ENCODE measurements at places on chromosomes 7 and 10.

DNA sequence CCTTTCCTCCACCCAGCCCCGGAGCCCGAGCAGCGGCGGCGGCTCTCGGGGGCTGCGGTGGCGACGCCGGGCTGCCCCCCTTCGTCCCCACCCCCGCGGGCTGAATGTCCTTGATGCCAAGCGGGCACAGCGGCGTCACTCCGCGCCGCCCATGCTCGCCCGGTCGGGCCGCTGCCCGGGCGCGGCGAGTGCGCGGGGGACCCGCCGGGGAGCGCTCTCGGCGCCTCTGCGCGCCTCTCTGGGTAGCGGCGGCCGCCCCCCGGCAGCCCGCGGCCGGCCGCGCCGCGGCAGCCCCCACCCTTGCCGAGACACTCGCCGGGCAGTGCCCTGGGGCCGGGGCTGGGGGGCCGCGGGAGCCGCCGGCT, 433 bp upstream of the PLXNA4 start:
- DNase-seq = no peak

DNA sequence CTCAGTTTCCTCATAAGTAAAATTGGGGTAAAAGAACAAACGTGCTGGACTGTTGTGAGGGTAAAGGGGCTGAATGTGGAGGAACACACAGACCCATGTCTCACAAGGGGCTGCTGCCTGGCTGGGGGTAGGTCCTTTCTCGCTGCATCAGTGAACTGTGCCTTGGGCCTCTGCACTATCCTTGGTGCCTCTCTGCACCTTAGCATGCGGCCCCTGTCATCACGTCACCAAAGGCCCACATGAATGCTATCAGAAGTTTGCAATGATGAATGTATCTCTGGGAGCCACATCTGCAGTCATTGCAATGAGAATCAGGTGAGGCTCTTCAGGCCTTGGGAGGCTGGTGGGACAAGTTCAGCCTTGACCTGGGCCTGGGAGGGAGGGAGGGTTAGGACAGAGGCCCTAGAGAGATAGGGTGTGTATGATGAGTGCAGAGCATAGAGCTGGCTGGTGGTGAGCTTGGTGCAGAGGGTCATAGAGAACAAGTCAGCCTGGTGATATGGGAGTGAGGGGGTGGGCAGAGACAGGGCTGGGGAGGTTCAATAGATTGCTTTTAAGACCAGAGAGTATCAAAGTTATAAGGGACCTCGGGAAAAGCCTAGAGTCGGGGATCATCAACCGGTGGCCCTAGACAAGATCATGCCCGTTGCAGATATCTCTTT, 308.4 kb downstream of the RPS24 start:
- no peak for DNase-seq

GRCh38 chr10:89256340-89256739, 4.8 kb upstream of the LIPA start:
- DNase-seq = no peak

GRCh38 chr7:90111-91063, 102.0 kb upstream of the FAM20C start:
- no peak for DNase-seq

- no peak for DNase-seq
Measured at GRCh38 chr10:51297438-51297837, 223.2 kb downstream of the PRKG1 start.

DNA sequence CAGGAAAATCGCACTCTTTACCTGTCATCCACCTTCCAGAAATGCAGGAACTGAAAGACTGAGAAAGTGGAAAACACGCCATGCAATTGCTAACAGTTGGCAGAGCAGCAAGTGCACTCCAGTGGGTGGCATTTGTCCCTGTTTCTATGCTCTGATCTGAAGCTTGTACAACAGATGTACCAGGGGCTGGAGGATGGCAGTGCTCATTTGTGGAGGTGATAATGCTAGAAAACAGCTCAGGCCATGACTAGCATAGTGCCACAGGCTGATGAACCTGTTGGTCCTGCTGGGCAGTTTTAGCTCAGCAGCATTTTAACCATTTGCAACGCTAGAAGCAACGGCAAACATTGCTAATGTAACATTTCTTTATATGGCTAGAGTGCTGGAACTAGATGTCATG, 199.9 kb upstream of the NRP1 start:
- DNase-seq = no peak

GRCh38 chr10:132574288-132574687, 36.7 kb downstream of the INPP5A start:
- no peak for DNase-seq

GRCh38 chr10:3265088-3265487, 92.5 kb upstream of the PITRM1 start:
- DNase-seq = no peak

DNA sequence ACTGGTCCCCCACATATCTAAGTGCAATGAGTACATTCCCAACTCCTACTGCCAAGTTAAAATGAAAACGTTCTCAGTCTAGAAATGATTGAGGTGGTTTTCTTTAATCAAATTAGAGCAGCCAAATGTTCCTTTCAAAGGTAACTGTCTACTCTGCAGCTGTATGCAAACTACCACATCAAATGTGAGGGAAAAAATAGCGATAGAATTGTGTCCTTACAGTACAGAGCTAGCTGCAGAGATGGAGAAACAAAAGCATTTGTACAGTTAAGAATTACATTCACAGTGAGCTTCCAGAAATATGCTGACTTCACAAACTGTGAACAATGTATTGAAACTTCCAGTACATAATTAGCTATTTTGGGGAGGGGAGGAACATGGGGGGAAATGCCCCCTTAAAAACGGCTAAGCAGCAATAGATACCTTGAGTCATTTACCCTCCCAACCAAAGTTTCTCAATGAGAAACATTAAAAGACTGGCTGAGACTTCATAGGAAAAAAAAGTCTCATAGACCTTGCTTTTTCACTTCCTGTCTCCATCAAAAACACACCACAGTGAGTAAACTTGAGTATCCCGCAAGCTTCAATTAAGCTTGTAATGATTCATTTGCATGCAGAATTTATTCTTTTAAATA, 22.9 kb downstream of the CDK6 start:
- no peak for DNase-seq

DNA sequence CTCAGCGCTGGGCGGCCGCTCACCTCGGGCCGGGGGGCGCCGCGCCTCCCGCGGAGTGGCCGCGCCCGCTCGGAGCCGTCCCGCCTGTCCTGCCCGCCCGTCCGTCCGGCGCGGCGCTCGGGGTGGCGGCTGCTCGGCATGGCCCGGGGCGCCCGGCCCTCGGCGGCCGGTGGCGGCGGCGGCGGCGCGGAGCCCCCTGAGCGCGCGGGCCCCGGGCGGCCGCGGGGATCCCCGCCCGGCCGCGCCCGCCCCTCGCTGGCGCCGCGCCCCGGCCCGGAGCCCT, 338 bp downstream of the SDK1 start:
- no peak for DNase-seq

- DNase-seq = no peak
Measured at GRCh38 chr10:11236234-11236633, 218.6 kb downstream of the CELF2 start.

DNA sequence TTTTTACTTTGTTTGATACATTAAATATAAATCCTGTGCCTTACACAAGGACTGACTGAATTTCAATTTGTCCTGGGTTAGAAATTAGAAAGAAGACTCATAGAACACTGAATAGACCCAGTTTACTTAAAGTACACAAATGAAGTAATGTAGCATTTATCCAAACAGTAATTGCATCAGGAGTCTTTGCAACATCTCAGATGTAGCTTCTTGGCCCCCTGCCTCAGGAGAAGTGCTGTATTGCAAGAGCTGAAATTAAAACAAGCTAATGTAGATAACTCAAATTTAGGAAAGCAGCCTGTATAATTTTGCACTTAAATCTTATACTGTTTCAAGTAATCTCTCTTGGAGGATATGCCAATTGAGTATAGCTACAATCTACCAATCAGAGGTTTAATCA, 54.3 kb upstream of the KCND2 start:
- DNase-seq = no peak

All from stimulated activated CD4-positive, alpha-beta T cell treated with anti-CD3 and anti-CD28 coated beads, TNF-alpha, amount 100 ng/mL, for 24 hours (primary cell).